SW480 (cell line): ENCODE measurements at places on chromosomes 3 and 15.
A peak's percentile ranks its signal among the peaks of the same experiment; 100 is the strongest.

- DNase-seq: no peak
Observed at GRCh38 chr3:139430493-139430892, 41.0 kb upstream of the COPB2 start.

DNA sequence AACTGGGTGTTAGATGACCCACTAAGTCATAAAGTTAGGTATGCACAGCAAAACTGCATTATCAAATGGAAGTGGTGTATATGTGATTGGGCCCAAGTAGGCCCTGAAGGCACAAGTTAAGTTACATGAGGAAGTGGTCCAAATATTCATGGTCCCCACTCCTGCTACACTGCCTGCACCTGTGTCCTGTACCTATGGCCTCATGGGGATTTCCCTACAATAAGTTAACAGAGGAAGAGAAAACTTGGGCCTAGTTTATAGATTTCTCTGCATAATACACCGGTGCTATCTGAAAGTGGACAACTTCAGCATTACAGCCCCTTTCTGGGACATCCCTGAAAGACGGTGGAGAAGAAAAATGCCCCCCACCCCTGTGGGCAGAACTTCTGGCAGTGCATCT is 41.5 kb downstream of the STRIT1 start:
- no peak for DNase-seq

- no peak for DNase-seq
Observed at GRCh38 chr3:162842549-162843216, 1346.1 kb downstream of the OTOL1 start.

- peak; percentile 36 for DNase-seq
Observed at GRCh38 chr3:63908081-63908736, 4.0 kb downstream of the SCAANT1 start.

- DNase-seq: no peak
Observed at GRCh38 chr3:141330235-141330634, 38.1 kb upstream of the ZBTB38 start.

GRCh38 chr15:76155731-76156130 is 95.9 kb downstream of the TMEM266 start:
- DNase-seq: no peak

DNA sequence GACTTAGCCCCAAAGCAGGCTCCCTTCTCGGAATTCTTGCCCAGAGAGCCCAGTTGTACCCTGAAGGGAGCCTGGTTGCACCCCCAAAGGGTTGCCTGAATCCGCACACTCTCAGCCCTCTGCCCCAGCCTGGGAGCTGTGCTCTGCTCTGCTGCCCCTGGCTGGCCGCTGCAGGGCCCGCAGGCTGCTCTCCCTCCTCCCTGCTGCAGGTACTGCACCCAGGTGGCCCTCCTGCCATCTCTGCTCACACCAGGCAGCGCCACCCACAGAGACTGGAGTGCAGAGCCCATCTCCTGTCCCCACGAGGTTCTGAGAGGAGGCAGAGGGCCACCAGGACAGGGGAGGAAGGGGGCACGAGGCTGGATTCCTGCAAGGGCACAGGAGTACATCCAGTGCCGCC is 134.2 kb upstream of the NSMCE3 start:
- no peak for DNase-seq

GRCh38 chr3:109265295-109265694 is 51.0 kb downstream of the DPPA2 start:
- no peak for DNase-seq

- DNase-seq: no peak
Observed at GRCh38 chr3:138908846-138909245, 38.1 kb downstream of the FOXL2 start.

DNA sequence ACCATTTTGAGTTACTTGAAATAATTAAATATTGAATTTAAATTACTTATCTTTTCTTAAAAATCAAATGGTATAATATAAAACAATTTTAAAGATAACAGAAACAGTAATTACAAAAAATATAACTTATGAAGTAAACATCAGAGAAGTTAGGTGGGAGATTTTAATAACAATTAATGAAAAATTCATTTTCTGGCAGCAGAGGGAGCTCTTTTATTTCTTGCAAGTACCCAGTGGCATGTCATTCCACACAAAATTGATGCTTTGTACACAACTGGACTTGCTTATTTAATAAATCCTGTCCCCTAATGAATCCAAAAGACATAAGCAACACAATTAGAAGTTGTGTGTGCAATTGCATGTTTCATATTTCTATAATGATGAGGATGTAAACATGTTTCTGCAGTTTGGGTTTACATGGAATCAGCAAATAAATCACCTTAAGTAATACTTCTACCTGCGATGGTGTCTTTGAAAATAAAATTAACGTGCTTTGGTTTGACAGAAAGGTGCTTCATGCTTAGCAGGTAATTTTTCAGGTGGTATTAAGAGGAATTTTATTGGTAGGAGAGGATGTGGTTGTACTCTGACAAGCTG is 861.3 kb downstream of the ZPLD1 start:
- DNase-seq: peak; percentile 13

- no peak for DNase-seq
Observed at GRCh38 chr3:177410730-177411129, 213.4 kb upstream of the TBL1XR1 start.

- DNase-seq: no peak
Observed at GRCh38 chr3:40853474-40853873, 328.7 kb downstream of the ZNF621 start.

GRCh38 chr3:190432216-190432615 is 17.5 kb downstream of the TMEM207 start:
- no peak for DNase-seq

DNA sequence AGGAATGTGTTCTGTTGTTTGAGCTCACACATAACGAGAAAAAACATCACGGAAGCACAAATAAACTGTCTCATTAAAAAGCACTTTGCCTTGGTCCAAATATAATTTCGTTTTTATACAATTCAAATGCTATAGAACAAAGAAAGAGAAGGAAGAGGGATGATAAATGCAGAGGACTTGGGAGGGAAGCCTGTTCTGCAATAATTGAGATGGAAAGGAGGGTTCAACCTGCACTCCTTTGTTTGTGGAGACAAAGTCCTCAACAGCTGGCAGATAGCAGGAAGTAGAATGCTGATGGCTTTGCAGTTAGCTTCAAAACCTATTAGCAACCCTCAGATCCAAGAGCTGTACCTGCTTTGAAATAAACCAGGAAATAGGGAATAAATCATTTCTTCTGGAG is 1010.8 kb downstream of the FHIT start:
- DNase-seq: no peak

DNA sequence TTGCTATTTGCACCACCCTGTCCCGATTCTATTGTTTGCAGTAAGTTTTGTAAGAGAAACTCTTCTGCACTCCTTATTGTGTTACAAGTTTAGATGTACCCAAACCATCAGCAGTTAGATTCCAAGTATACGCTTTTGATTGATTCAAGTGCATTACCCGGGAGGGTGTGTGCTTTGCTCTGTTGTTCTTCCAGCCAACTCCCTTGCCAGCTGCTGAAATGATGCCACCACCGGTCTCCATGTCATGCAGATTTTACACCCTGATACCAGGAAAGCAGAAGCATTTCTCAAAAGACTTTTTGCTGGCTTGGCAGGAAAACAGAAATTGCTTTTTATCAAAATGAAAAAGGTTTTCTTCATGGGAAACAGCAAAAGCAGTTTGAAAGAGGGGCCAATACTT is 1006.6 kb upstream of the CFAP20DC start:
- no peak for DNase-seq

- peak; percentile 31 for DNase-seq
Observed at GRCh38 chr3:132256989-132257388, 60.2 kb upstream of the ACP3 start.

DNA sequence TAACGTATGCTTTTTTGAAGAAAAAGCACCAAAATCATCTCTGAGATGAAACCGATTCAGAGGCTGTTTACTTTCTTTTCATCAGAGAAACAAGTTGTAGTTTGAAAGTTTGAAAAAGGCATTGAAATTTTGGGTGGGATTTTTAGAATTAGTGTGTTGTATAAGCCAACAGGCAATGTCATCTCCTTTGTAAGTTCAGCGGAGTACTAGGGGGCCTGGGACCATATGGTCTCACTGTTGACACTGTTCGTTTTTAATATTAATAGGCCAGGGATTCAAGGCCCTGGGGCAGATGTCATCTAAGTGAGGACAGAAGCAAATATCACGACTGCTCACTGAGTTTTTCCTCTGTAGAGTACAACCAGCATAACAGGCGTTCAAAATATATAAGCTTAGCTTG is 256.2 kb upstream of the RARB start:
- DNase-seq: no peak

GRCh38 chr3:14606669-14607339 is 44.8 kb upstream of the CCDC174 start:
- DNase-seq: peak; percentile 27

- DNase-seq: no peak
Observed at GRCh38 chr3:99933971-99934750, 116.5 kb downstream of the CMSS1 start.

DNA sequence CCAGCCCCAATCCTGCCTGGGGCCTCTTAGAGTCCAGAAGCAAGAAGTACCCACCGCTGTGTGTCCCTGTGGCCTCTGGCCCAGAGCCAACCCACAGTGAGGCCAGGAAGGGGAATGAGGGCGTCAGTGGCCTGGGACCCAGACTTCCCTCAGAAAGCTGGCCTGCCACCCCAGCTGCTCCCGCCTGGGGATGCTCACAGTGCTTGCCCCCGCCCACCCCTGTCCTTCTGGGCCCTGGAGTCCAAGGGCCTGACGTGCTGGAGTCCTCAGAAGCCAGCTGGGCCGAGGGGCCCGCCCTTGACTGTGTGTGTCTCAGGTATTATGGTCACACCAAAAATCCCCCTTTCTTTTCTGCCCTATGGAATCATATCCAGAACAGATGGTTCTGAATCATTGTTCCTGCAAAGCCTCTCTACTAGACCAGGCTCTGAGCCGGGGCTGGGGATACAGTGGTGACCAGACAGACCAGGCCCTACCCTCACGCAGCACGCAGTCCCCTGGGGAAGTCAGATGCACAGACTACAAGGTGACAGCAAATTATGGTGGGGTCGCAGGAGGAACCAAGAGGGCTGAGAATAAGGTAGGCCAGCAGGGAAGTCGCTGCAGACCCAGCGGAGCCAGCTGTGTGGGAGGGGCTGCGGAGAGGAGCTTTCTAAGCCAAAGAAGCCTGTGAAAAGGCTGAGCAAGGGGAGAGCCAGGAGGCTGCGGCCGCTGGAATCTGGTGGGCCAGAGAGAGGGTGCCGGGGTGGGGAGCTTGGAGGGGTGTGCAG is 99.1 kb downstream of the VGLL4 start:
- DNase-seq: no peak

- peak; percentile 94 for DNase-seq
Observed at GRCh38 chr15:85316244-85316934, 64.0 kb upstream of the AKAP13 start.

DNA sequence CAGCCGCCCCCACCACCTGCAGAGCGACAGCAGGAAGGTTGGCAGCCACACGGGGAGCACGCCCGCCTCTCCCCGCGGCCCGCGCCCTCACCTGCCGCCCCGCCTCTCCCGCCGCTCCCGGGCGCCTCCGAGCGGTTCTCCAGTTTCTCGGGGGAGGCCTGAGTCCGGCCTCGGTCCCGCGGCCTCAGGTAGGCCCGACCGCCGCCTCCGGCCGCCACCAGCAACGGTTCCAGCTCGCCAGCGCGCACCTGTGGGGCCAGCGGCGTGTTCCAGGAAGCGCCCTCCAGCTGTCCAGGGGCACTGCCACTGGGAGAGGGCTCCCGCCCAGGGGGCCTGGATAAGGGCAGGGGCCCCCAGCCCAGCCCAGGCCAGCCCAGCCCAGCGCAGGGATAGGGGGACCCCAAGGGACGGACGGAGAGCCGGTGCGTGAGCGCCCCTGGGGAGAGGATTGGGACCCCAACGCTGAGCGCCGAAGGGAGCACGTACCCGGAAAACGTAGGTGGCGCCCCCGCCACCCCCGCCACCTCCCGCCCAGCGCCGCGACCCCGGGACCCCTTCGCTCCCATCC is 2.2 kb downstream of the LTK start:
- no peak for DNase-seq

- no peak for DNase-seq
Observed at GRCh38 chr15:89809093-89809786, 5.4 kb downstream of the ANPEP start.

- no peak for DNase-seq
Observed at GRCh38 chr3:73459711-73460110, 165.0 kb downstream of the PDZRN3 start.

DNA sequence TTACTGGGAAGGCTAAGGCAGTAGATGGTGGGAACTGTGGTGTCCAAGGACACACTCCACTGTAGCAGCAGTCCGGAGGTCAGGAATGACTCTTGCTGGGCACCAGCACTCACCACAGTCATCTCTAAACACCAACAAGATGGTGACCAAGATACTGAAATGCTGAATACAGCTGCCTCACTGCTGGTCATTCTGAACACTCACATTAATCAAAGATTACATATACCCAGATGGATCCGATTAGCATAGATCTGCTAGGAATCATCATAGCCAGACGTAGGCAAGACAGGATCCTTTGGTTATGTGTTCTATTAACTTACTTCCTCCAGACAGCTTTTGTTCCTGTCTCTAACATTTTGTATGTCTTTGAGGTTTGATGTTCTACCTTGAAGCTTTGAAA is 134.9 kb upstream of the BFSP2 start:
- DNase-seq: no peak

DNA sequence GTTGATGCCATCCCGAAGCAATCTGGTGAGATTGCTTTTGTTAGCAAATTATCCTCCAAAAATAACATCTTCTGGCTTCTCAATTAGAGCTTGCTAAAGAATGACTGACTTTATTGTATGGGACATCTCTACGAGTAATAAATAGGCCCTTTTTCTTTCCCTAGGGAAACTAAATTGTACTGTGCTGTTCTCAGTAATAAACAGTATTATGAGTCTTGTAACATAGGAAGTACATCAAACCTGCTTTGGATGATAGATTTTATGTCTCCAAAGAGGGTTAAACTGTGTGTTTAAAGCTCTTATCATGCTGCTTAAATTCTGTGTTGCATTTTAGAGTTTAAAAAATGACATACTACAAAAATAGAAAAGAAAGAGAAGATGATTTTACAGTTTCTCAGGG is 153.4 kb upstream of the THRB start:
- no peak for DNase-seq

DNA sequence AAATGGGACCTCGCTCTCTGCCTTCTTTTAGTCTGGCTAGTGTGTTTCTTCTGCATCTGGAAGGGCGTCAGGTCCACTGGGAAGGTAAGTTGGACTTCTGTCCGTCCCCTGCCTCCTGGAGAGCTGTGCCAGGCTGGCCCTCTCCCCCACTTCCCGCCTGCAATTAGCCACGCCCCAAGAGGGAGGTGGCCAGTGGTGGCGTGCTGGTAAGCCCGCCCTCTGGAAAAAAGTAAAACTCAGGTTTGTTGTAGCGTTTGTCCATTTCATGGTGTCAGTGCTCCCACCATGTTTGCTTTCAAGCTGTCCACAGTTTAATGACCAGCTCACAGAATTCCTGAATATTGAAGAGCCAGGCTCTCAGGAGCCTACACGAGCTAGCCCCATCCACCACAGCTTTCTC is 55.6 kb downstream of the SLC6A6 start:
- DNase-seq: no peak
